ENCODE measurements at places on chromosomes 5 and 9.

GRCh38 chr5:41820150-41820549 lies 50.1 kb downstream of the OXCT1 start:
- DNase-seq, result no peak

GRCh38 chr9:106655966-106656365 lies 207.0 kb upstream of the ZNF462 start:
- no peak for DNase-seq

DNA sequence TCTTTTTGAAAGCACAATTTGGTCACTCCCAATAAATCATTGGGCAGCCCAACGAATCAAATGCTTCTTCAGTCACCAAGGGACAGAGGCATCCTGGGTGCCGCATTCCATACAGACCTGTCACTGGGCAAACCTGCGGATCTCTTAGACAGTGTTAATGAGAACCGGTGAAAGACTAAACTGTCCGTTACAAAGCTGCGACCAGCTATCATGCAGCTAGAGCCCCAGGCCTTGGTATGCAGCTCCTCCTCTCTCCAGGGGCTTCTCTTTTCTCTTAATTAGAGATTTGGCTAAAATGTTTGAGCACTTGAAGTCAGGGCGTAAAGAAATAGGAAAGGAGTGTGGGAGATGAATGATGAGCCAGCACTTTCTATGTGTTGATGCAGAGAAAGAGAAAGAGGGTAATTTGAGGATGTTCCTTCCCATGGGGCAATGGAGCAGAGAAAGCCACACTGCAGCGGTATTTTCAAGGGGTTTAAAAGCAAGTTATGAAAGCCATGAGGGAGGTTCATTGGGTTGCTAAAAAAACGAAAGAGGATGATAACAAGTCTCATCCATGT lies 175.3 kb downstream of the RFK start:
- DNase-seq, result no peak

- DNase-seq, result no peak
These were observed 398.6 kb upstream of the ADAMTSL1 start for GRCh38 chr9:18075253-18075952.

DNA sequence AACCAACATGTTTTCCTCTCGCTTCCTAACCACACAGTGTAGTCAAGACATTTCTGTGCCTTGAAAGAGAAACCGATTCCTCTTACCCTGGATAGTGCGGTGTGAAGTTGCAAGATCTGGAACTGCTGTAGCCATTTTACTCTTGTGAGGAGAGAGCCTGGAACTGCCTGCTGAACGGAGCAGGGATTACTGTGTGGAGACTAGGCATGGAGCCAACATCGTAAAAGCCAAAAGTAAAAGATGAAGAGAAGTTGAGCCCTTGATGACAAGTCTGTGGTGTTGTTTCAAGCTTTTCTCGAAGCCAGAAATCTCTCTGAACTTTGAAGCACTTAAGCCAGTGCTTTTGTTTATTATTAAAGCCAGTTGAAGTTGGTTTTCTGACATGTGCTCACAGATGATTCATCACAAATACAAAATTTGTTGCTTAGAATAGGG lies 110.1 kb upstream of the GRIN3A start:
- DNase-seq, result peak; percentile 67

DNA sequence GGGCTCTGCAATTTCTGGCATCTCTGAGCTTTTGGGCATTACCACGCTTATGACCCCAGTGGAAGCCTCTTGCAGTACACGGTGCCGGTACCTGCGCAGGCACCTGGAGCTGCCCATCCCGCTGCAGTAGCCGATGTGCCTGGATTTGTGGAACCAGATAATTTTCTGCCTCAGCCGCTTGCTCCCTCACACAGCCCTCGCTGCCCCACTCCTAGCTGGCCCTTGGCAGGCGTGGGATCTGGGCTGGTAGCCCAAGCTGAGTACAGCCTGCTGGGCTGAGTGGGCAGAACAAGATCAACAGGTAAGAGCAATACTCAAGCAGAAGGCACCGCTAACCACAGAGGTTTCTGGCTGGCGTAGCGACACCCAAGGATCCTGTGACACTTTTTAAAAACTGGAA lies 1808.8 kb upstream of the ACO1 start:
- no peak for DNase-seq

DNA sequence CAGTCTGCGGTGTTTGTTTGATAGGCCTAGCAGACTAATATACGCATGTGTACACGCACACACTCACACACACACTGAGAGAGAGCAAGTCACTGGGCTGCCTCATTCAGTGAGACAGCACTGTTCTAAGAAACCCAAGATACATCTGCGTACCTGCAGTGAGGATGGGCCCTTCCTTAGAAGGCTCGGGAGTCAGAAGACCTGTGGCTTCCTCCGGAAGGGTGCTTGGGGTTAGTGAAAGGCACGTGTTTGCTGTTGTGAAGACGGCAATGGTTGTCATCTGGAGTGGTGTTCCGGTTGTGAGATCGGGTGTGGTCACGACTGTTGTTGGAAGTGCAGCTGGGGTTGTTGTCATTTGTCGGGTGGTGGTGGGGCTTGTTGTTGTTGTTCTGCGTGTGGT lies 11.7 kb downstream of the TIMD4 start:
- no peak for DNase-seq

DNA sequence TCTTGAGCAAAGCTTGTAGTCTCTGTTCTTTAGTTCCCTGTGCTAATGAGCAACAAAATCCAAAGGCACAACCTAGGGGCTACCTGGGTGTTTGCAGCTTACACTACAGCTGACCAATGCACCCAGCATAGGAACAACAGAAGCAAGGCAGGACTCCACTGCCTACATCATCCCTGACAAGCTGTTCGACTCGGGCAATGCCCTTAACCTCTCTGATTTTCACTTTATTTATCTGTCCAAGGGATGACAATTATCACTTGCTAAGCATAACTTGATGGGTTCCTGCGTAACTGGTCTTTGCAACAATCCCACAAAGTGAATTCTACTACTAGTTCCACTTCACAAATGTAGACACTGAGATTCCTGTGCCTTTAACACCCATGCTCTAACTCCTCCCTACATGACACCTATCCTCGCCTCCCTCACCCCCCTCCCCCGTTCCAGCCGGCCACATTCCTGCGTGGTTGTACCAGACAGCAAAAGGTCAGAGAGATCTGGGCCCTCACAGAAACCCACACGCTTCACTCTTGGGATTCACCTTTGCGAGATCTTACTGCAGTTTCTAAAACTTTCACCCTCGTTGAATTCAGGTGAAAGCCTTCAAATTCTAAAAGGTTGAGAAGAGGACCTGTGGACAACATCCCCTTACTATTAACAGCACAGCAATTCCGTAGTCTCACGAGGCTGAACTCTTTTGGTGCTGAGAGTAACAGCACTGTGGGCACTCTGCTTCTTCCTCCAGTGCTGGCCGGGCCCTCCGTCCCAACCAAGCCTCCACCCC lies 995 bp downstream of the IPPK start:
- peak; percentile 41 for DNase-seq

- peak; percentile 82 for DNase-seq
These were observed 289.4 kb downstream of the EFNA5 start for GRCh38 chr5:107381189-107381856.

- no peak for DNase-seq
These were observed 94.1 kb downstream of the PLK2 start for GRCh38 chr5:58365791-58366190.

DNA sequence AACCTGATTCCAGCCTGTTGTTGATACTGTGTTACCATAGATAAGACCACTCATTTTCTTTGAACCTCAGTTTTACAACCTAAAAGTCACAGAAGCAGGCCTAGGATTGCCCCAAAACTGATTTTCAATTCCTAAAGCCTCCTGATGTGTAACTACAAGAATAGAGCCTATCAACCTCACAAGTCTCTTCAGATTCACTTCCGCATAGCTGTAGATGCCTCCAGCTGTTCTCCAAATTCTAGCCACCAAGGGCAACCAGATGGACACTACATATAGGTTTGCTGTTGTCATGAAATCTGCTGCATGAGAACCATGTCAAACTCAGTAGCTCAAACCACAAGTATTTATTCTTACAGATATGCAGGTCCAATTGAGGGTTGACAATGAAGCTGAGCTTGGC lies 143.5 kb downstream of the SPATA31D1 start:
- no peak for DNase-seq

GRCh38 chr5:39072925-39073766 lies 1.1 kb downstream of the RICTOR start:
- peak; percentile 7 for DNase-seq

DNA sequence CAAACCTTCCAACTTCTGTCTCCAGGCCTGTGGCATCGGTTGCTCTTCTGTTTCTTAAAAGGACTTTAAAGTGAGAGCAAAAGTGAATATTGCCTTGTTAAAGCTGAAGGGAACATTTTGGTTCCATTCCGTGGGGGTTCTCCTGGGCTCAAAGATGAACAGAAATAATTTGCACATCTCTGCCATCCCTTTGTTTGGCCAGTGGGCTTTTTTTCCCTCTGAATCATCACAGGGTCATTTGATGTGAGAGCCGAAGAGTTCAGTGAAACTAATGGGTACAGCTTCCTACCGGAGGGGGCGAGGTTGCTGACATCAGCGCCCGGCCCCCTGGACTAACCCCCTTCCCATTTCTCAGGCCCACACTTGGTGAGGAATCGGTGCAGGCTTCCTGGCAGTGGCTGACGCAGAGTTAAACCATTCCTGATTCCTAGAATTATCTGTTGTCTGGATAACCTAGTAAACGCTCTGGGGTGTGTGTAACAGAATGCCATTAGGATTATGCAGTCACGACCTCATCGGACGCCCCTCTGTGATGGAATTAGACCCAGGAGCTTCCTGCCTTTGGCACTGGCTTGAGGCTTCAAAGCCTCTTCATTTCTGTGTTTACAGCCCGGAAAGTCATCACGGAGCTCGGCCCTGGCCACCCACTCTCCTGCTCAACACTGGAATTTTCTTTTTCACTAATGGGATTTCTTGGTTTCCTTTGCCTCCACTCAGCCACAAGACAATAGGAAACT lies 61.6 kb upstream of the RPL26L1 start:
- peak; percentile 98 for DNase-seq

GRCh38 chr5:154086146-154086545 lies 47.4 kb downstream of the MFAP3 start:
- no peak for DNase-seq

DNA sequence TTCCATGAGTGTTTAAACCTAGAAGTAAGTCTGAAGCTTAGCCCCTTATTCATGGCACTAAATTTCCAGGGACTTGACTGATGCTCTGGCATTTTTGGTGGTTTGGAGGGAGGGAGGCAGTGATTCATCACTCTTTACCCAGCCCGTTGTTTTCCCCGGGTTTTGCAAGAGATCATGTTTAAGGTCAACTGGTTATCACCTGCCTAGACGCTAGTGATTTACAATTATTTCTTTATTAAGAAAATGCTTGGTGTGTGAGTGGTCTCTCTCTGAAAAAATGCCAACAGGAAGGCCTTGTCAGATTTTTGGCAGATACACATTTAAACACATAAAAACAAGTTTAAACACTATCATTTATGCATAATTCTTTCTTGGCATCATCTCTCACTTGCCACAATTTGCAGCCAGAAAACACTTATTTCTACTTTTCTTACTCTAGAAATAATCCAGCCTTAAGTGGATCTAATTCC lies 737.9 kb upstream of the ZNF608 start:
- peak; percentile 92 for DNase-seq

DNA sequence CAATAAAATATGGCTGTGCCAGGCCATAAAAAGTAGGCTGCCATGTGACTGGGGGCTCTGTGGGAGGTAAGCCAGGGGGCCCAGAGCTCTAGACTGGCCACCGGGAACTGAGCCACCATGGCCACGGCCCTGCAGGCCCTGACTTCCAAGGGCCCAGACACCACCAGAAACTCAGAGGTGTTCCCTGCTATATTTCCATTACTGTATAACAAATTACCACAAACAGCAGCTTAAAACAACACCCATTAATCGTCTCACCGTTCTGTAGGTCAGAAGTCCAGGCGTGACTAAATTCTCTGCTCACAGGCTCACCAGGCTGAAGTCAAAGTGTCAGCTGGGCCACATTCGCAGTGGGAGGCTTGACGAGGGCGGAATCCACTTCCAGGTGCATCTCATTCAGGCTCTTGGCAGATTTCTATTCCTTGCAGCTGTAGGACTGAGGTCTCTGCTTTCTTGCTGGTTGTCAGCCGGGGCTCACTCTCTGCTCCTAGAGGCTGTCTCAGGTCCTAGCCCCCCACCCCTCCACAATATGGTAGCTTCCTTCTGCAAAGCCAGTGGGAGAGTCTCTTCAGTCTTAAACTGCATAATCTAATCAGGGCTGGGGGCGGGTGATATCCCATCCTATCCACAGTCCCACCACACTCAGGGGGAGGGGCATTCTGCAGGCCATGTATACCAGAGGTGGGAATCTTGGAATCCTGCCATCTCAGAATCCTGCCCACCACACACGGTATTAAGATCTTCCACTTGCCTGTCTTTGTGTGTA lies 125.4 kb downstream of the C5orf15 start:
- DNase-seq, result no peak

DNA sequence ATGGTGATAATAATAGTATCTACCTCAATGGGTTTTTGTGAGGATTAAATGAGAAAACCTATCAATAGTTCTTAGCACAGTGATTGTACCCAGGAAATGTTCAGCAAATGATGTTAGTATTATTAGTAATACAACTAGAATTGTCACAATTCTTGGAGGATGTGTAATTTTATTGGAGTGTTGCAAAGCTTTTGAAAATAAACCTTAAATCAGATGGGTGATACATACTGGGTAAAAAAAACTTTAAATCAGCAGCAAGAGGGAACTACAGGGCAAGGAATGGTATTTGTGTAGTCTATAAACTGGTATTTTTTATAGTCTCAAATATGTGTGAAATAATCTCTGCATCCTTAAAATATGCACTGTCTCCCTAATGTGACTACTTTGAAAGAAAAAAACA lies 371.6 kb downstream of the PIK3R1 start:
- DNase-seq, result peak; percentile 25

DNA sequence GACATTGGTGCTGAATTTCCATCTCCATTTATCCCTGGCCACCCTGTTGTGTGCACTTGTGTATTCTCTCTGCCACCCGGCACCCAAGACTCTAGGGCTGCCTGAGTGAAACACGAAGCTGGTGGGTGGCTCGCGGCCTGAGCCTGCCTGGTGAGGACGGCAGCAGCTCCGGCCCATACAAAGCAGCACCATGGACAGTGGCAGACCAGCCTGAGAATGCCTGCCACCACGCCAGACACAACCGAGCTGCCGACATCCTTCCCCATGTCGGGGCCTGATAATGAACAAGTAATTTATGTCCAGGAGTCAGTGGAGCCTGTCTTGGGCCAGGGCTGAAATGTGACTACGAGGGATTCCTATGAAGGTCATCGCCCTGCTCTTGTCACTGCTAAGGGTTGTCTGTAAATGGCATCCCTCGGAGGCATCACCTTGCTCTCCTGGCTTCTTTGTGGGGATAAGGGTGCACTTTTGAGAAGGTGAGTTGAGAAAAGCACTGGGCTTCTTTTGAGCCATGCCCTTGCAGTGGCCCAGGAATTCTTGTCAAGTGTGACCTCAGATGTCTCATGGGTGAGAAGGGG lies 175.7 kb downstream of the MELK start:
- DNase-seq, result peak; percentile 43

- DNase-seq, result no peak
These were observed 165.0 kb upstream of the HMHB1 start for GRCh38 chr5:143646961-143647360.

DNA sequence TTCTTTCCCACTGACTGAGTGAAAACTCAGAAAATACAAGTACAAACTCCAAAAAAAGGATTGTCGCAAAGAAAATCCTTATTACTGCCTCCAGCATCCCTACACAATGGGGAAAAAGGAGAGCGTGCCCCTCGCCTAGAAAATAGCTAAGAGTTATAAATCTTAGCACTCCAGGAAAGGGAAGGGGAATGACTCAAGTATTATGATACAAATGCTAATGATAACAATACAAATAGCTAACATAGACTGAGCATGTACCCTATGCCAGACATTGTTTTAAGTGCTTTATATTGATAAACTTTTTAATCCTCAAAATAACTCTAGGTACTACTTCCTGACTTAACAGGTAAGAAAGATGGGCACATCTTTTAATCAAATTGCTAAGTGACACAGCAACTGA lies 70.8 kb upstream of the VCAN start:
- DNase-seq, result no peak
